HEK293T (cell line): ENCODE measurements at places on chromosomes 4 and X.
A peak's percentile ranks its signal among the peaks of the same experiment; 100 is the strongest.

DNA sequence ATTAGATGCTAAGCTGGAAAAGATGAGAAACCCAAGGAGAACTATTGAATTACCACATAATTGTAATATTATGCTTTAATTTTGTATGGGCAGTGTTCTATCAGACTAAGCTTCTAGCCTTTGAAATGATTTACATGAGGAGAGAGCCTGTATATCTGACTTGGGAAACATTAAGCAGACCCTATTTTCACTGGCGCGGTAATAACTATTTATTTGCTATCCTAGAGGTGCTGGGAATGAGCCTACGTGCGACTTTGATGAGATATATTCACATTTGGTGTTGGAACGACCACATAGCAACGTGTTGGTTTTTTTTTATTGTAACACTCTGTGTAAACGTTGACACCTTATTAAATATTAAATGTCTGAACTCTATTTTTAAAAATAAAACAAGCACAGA lies 80.5 kb downstream of the CLCN4 start:
- no peak for DNase-seq

DNA sequence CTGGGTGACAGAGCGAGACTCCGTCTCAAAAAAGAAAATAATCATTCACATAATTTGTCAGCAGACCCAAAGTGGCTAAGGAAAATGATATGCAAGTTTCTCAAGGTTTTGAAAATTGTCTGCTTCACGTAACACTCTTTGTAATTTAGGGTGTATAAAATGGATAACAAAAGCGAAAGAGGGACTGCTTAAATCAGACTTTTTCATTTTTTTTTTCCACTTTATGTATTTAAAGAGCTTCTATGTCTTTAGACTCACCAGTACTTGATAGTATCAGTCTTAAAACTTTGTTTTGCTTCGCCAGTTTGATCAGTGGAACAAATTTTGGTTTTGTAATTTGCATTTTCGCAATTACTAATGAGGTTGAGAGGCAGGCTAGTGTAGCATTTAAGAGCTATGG lies 34.6 kb downstream of the USP9X start:
- no peak for DNase-seq

DNA sequence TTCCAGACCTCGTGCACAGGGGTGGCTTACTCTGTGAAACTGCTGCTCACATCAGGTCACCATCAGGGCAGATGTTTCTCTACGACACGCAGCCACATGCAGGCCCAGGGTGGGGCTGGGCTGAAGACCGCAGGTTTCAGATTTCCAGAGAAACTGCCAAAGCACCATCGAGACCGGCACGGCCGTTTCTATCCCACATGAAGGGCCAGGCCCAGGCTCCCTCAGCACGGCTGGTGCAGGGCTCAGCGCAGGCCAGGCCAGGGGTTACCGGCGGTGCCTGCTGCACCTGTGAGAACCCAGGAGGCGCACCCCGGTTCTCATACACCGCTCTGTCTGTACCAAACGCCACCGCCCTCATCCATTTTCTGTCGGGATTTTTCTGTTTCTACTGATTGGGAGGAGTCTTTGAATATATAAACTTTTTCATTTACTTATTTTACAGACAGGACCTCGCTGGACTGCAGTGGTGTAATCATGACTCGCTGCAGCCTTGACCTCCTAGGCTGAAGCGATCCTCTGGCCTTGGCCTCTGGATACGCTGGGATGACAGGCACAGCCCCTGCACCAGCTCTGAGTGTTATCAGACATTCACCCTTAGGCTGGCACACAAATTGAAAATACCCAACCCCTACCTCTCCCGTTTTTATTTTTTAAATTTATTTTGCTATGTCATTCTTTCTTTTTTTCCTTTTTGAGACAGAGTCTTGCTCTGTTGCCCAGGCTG lies 17.1 kb downstream of the CTBP1 start:
- DNase-seq, result no peak

- DNase-seq, result no peak
Measured at GRCh38 chrX:21438792-21439191, 64.6 kb downstream of the CNKSR2 start.

GRCh38 chr4:183241322-183241640 lies 78.8 kb downstream of the CLDN22 start:
- no peak for DNase-seq

DNA sequence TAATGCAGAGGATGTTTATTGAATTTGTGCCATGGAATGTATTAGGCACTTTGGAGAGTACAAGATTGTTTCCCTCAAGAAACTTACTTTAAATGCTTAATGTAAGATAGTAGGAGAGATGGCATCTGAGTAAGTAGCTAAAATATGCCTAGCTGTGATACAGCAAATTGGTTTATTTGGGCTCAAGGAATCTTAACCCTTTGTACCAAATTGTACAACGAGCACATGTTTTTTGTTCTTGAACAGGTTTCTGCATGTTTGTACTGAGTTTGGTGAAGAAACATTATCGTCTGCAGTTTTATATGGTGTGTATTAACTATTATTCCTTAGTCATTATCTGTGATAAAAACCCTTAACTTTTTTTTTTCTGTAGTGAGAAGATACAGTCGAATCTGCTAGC lies 48.6 kb downstream of the CDS1 start:
- no peak for DNase-seq

DNA sequence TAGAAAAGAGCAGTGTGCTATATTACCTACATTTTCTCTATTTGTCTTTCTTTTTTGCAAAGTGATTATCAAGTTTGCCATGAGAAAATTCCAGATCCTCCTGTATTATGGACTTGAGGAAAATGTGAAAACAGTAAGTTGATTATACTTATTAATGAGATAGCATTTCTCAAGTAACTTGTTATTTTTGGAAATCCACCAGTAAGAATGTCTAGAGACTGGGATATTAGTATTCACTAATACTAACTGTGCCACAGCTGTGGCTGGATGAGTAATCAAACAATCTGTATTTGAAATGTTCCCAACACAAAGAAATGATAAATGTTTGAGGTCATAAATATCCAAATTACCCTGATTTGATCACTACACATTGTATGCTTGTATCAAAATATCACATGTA lies 147.0 kb upstream of the CTSO start:
- DNase-seq, result no peak

GRCh38 chr4:113781439-113782040 lies 20.0 kb upstream of the CAMK2D start:
- DNase-seq, result peak; percentile 9

GRCh38 chrX:2928583-2929434 lies at the start of gene ARSD:
ARSD (minus strand) TSS chrX:2929339; CDS start chrX:2929275, 64 bp downstream.
- no peak for DNase-seq
